ENCODE measurements at places on chromosomes 7 and 10. TPM values are rescaled to one million over a fixed set of nuclear protein-coding genes. Genes with fewer than 3 reads are reported as not detected.

SFTPD gene
- 0.59 TPM for total RNA-seq

CYP2C9 gene
- total RNA-seq: not detected

POLR3A gene
- total RNA-seq: 18.4 TPM

GRCh38 chr10:6514180-6514579 is 65.9 kb downstream of the PRKCQ start:
- no peak for DNase-seq

DNA sequence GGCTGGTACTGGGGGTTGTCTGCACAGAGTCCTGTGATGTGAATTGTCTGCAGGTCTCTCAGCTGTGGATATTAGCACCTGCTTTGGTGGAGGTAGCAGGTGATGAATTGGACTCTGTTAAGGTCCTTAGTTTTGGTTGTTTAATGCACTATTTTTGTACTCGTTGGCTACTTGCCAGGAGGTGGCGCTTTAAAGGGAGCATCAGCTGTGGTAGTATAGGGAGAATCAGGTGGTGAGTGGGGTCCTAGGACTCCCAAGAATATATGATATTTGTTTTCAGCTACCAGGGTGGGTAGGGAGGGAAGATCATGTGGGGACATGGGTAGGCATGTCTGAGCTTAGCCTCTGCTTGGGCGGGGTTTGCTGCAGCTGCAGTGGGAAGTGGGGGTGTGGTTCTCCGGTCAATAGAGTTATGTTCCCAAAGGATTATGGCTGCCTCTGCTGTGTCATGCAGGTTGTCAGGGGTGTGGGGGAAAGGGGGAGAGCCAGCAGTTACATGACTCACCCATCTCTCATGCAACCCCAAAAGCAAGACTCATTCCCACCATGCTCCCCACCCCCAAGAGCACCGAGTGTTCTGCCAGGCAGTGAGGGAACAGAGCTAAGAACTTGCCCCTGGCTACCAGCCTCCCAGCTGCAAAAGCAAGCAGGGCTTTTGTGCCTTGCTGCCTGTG is 53.7 kb upstream of the ZNF273 start:
- DNase-seq: no peak

- DNase-seq: no peak
These were observed 70.6 kb downstream of the STK17A start for GRCh38 chr7:43653466-43653865.

GRCh38 chr7:103149808-103150180 is 895 bp upstream of the NAPEPLD start:
- no peak for DNase-seq

- DNase-seq: no peak
These were observed 106.2 kb upstream of the GPR141 start for GRCh38 chr7:37577412-37577811.

DNA sequence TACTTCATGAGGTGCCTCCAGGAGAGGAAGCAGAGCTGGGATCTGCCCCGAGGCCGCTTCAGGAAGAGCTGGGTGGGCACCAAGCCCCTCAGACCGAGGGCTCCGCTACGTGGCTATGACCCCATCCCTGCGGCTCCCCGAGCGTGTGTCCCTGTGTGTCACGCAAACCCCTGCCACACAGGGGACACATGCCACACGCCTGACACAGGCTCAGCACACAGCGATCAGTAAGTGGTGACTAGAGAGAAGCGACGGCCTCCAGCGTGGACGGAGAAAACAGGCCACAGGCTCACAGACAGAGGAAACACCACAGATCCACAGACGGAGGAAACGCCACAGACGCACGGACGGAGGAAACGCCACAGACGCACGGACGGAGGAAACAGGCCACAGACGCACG is 18.5 kb downstream of the DIP2C start:
- DNase-seq: no peak

- DNase-seq: no peak
These were observed 6.9 kb downstream of the HKDC1 start for GRCh38 chr10:69226919-69227450.

DNA sequence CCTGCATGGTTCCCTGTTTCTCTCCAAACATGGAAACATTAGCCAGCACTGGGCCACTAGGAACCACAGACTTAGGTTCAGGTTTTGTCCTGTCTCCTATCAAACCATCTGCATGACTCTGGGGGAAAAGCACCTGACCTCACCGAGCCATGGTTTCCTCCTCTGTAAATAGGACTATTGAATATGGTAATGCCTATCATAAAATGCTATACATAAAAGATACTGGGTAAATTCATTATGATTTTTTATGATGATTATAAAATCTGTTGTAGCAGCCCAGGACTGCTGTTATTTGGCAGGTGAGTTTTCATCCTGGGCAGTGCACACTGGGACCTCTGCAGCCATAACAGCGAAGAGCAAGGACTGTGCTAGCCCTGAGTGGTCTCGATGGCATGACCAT is 131.8 kb downstream of the SH3PXD2A start:
- DNase-seq: no peak

GRCh38 chr7:150421831-150422230 is 28.6 kb upstream of the GIMAP8 start:
- DNase-seq: no peak

DNA sequence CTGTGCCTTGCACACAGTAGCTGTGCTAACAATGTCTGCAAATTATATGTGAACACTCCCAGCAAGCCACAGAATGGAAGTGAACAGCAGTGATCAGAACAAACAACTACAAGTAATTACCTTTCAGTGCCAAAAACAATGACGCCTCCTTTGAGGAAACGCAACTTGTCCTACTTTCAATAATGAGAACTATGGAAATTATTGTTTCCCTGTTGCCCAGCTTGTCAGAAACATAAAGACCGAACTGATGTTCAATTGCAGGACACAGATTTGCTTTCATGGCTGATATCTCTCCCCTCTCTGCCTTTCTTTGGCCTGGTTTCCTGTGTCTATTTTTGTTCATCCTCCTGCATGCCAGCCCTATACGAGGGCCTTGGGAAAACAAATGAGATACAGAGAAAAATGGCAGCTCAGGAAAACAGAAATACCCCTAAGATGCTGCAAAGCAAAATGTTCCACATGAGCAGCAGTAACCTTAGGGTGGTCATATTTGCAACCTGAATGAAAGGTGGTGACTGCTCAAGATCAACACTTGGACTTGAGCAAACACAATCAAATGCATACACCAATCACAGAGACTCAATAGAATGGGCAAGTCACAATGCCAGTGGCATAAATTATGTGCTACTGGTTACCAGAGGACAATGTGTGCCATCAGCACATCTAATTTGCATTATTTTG is 26.8 kb downstream of the COBL start:
- DNase-seq: no peak

DNA sequence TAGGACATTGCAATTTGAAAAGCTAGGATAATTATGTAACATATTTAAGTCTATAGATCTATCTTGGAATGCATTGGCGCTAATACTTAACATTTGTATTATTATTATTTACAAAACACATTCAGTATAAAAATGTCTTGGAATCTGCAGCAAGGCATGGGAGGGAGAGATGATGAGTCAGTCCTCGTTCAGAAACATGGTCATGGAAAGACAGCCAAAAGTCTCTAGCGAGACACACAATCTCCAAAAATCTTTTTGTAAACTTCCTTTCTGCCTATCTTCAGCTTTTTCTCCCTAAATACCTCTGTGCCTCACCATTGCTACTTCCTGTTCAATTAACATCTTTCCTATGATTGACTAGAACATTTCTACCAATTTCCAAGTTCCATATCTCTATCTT is 188.4 kb upstream of the CACNA2D1 start:
- no peak for DNase-seq
